ENCODE measurements at places on chromosomes 11 and 22. TPM values are rescaled to one million over a fixed set of nuclear protein-coding genes. Genes with fewer than 3 reads are reported as not detected.
A peak's percentile ranks its signal among the peaks of the same experiment; 100 is the strongest.

The TPST2 gene
- 39.4 TPM for total RNA-seq

DNA sequence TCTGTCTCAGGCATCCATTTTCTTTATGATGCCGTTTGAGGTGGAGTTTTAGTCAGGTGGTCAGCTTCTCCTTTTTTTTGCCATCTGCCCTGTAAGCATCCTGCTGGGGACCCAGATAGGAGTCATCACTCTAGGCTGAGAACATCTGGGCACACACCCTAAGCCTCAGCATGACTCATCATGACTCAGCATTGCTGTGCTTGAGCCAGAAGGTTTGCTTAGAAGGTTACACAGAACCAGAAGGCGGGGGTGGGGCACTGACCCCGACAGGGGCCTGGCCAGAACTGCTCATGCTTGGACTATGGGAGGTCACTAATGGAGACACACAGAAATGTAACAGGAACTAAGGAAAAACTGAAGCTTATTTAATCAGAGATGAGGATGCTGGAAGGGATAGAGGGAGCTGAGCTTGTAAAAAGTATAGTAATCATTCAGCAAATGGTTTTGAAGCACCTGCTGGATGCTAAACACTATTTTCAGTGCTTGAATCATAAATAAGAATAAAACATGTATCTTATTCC, 10.9 kb upstream of the HBE1 start:
- no peaks in the 10 kb centered on the region for H3K36me3 ChIP-seq
- no peak overlapping the region for H3K4me3 ChIP-seq
- no peak overlapping the region for H3K27ac ChIP-seq
- H3K27me3 ChIP-seq: no peaks in the 10 kb centered on the region
- peak; percentile 37 for DNase-seq

DNA sequence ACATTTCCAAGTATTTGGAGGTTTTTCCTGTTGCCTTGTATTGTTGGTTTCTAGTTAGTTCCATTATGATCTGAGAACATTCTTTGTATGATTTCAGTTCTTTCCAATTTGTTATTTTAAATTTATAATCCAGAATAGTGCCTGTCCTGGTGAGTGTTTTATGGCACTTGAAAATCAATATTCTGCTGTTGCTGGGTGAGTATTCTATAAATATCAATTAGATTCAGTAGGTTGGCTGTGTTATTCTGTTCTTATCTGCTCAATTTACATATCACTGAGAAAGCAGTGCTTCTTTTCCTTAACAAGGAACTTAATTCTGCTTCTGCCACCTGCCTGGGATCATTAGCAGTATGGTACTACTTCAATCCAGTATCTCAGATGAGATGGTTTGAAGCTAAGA, 123.5 kb downstream of the SNX19 start:
- DNase-seq: no peak
- H3K36me3 ChIP-seq: no peaks in the 10 kb centered on the region
- H3K4me1 ChIP-seq: no peaks in the 10 kb centered on the region
- H3K4me3 ChIP-seq: no peak overlapping the region
- H3K27me3 ChIP-seq: no peaks in the 10 kb centered on the region

- DNase-seq: no peak
- no peak overlapping the region for H3K4me3 ChIP-seq
- H3K36me3 ChIP-seq: no peaks in the 10 kb centered on the region
- H3K4me1 ChIP-seq: no peaks in the 10 kb centered on the region
Measured at GRCh38 chr22:22164541-22165272, 79.9 kb upstream of the VPREB1 start.

DNA sequence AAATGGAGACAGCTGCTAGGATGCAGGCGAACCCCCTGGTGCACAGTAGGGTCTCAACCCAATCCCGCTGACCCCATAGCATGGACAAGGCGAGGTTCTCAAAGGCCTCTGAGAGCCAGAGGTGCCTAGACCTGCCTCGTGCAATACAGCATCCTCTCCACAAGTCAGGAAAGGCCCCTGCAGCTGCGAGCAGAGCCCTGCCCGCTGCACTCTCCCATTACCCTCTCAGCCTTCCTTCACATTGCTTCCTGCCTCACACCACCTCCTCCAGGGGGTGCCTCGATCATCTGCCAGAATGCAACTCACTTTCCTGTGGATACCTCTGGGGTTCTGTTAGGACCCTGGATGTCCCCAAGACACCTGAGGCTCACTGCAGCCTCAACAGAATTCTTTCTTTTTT, 42.8 kb upstream of the TCF20 start:
- DNase-seq: no peak
- no peaks in the 10 kb centered on the region for H3K27me3 ChIP-seq
- no peak overlapping the region for H3K27ac ChIP-seq

The TEX54 gene
- total RNA-seq: not detected

The OR2D2 gene
- total RNA-seq: 0.28 TPM

GRCh38 chr11:61828629-61829407, 718 bp downstream of the FADS2 start:
- DNase-seq: peak; percentile 57
- H3K27me3 ChIP-seq: no peaks in the 10 kb centered on the region
- peak overlapping the region; percentile 83 for H3K27ac ChIP-seq
- peak overlapping the region; percentile 52 for H3K4me3 ChIP-seq
- H3K4me1 ChIP-seq: peaks cover 11% of the 10 kb centered on the region

The MEI1 gene
- total RNA-seq: 1.9 TPM

The CD3E gene
- total RNA-seq: 0.48 TPM

The SPTBN2 gene
- total RNA-seq: under 0.01 TPM

The TRPC6 gene
- total RNA-seq: 27.5 TPM

DNA sequence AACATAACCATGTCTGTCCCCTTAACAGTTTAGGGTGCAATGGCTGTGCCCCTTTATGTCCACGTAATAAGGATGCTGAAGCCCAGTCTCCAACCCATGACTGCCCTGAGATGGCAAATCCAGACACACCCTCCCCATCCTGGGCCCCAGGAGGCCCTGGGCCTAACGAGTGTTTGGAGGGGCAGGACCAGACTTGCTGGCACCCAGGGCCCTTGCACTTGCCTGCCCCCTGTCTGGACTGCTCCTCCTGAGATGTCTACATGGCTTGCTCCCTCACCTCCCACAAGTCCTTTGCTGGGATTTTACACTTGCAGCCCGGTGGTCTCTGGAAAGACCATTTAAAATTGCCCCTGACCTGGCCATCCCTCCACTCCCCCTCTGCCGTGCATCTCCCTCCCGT, 132.2 kb upstream of the NECTIN1 start:
- no peak overlapping the region for H3K27ac ChIP-seq
- H3K4me3 ChIP-seq: no peak overlapping the region
- DNase-seq: no peak
- H3K27me3 ChIP-seq: no peaks in the 10 kb centered on the region

- no peaks in the 10 kb centered on the region for H3K36me3 ChIP-seq
- peak; percentile 65 for DNase-seq
- peaks cover 19% of the 10 kb centered on the region for H3K4me1 ChIP-seq
- peak overlapping the region; percentile 46 for H3K4me3 ChIP-seq
Measured at GRCh38 chr22:41367680-41368542, 13.8 kb upstream of the TEF start.

- no peak overlapping the region for H3K27ac ChIP-seq
- no peaks in the 10 kb centered on the region for H3K27me3 ChIP-seq
- H3K4me1 ChIP-seq: no peaks in the 10 kb centered on the region
- H3K4me3 ChIP-seq: no peak overlapping the region
- H3K36me3 ChIP-seq: no peaks in the 10 kb centered on the region
- no peak for DNase-seq
Measured at GRCh38 chr11:15198284-15198683, 83.6 kb downstream of the INSC start.

- peak overlapping the region; percentile 84 for H3K27ac ChIP-seq
- H3K4me3 ChIP-seq: no peak overlapping the region
- DNase-seq: no peak
- no peaks in the 10 kb centered on the region for H3K27me3 ChIP-seq
- H3K4me1 ChIP-seq: peaks cover 88% of the 10 kb centered on the region
Measured at GRCh38 chr11:2387266-2387987, 10.3 kb downstream of the CD81 start.

- no peak for DNase-seq
- no peak overlapping the region for H3K4me3 ChIP-seq
- H3K4me1 ChIP-seq: no peaks in the 10 kb centered on the region
- no peaks in the 10 kb centered on the region for H3K27me3 ChIP-seq
- H3K27ac ChIP-seq: no peak overlapping the region
Measured at GRCh38 chr11:70763606-70764005, 365.3 kb downstream of the CTTN start.

The CHRM4 gene
- total RNA-seq: 0.14 TPM

- no peak for DNase-seq
- no peaks in the 10 kb centered on the region for H3K36me3 ChIP-seq
- no peak overlapping the region for H3K4me3 ChIP-seq
- H3K27me3 ChIP-seq: no peaks in the 10 kb centered on the region
Measured at GRCh38 chr11:35892166-35892565, 51.7 kb upstream of the LDLRAD3 start.

DNA sequence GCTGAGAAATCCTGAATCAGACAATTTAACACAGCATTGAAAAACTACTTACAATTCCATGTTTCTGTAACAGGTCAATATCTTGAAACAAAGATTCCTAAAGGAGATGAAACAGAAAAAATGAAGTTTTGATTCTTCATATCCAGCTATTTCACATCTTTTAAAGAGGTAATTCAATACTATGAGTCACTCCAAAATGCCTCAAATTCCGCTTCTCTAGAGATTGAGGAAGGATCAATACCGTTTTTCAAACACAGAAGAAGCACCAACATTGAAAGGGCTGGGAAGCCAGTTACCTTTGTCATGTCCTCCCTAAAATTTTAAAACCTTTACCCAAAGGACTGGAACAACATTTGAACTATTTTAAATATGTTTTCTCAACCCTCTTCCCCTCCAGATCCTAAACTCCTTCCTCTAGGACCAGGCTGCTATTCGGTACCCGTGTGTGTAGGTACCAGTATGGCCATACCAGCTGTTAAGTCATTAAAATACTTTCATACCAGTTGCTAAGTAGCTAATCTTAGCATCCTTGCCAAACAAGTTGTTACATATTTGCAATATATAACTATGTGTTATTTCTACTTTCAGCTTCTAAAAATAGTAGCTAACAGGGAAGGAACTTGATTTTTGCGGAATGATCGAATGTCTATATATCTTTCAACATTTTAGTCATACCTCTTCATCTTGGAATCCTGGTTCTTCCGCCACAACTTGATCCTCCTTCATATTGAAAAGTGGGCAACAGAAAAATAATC, 2.3 kb downstream of the DMC1 start:
- peaks cover 7% of the 10 kb centered on the region for H3K4me1 ChIP-seq
- DNase-seq: no peak
- H3K4me3 ChIP-seq: no peak overlapping the region
- no peaks in the 10 kb centered on the region for H3K27me3 ChIP-seq

The PPP2R5B gene
- total RNA-seq: 6.7 TPM

DNA sequence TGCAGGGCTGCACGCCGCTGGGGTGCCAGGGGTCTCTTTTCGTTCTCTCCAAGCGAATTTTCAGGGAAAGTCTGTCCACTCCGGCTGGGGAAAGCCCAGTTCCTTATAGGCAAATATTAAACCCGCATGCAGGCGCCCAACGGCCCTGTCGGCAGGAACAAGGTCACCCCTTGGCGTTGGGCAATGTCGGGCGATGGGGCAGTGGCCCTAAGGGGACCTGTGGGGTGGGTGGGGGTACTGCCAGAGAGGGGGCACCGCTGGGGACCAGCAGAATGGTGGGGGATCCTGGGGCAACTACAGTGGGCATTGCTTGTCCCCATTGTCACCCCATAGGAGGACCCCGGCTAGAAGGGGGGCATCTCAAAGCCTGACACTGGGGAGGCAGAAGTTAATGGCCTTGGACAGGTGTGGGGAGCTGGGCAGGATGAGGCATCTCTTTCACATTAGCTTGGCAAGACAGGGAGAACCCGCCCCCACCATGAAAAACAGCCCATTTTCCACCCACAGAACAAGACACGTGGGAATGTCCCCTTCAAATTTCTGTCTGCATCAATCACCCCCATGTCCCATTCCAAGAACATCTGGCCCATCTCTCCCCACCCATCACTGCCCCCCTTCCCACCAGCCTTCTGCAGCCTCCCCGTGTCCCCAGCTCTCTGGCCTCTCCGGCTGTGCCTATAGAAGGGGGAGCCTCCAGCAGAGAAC, 5.5 kb upstream of the IGF2 start:
- no peak overlapping the region for H3K27ac ChIP-seq
- H3K4me3 ChIP-seq: no peak overlapping the region
- no peak for DNase-seq
- peaks cover 10% of the 10 kb centered on the region for H3K27me3 ChIP-seq
- peaks cover 9% of the 10 kb centered on the region for H3K4me1 ChIP-seq
